Right ventricle myocardium superior (tissue), 1 donor: ENCODE measurements at places on chromosomes 13 and 19. TPM values are rescaled to one million over a fixed set of nuclear protein-coding genes. Genes with fewer than 3 reads are reported as not detected.

PLPP2 gene
- total RNA-seq: 0.56 TPM

CD70 gene
- not detected for total RNA-seq

RUBCNL gene
- 0.70 TPM for total RNA-seq

SMAD9 gene
- total RNA-seq: 2.6 TPM

SBK3 gene
- 27.4 TPM for total RNA-seq

COG3 gene
- total RNA-seq: 12.9 TPM

DOCK6 gene
- total RNA-seq: 32.0 TPM

INTS6 gene
- total RNA-seq: 28.3 TPM

CELF5 gene
- not detected for total RNA-seq

KCTD12 gene
- 34.7 TPM for total RNA-seq

PSG3 gene
- total RNA-seq: not detected

FOXA3 gene
- not detected for total RNA-seq

PRODH2 gene
- not detected for total RNA-seq

BICRA gene
- total RNA-seq: 7.2 TPM
